GM12892 (cell line): ENCODE measurements at places on chromosomes 11 and 22.
A peak's percentile ranks its signal among the peaks of the same experiment; 100 is the strongest.

GRCh38 chr22:21778705-21779363 is 43.2 kb upstream of the YPEL1 start:
- no peak for DNase-seq

GRCh38 chr11:83033972-83034672 is 37.6 kb downstream of the RAB30 start:
- no peak for DNase-seq

- no peak for DNase-seq
These were observed 9.1 kb downstream of the FLRT1 start for GRCh38 chr11:64044730-64045393.

DNA sequence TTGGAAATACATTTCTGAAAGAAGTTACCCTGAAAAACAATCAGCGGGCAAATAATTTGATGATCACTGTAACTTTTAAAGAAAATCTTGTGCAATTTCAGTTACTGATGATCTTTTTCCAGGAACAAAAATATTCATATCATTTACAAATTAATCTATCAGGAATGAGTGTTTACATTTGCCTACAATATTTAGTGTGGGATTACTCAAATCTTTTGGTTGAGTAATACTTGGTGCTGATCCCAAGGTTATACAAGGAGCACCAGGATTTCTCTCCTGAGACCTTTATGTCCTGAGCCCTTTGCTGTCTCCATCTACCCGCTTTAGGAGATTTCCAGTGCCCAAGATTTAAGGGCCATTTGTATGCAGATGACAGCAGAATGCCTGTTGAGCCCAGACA is 116.1 kb downstream of the ATXN10 start:
- DNase-seq, result no peak

GRCh38 chr22:45678961-45679912 is 7.6 kb downstream of the ATXN10 start:
- no peak for DNase-seq

DNA sequence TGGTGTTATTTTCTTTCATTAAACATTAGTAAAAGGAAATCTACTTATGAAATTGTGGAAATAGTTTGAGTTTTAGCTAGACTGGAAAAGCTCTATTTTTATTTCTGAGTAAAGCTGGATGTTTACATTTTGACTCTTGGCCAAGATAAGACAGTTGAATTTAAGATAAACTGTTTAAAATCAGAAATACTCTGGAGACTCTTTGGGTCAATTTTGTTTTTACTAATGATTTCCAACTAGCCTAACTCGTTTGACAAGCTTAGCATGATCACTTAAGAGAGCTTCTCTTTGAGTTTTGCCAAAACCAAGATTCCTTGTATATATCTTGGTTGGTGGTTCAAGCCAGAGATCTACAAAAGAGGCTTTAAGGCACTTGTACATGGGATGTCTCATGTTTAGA is 724.8 kb upstream of the LUZP2 start:
- DNase-seq, result no peak

DNA sequence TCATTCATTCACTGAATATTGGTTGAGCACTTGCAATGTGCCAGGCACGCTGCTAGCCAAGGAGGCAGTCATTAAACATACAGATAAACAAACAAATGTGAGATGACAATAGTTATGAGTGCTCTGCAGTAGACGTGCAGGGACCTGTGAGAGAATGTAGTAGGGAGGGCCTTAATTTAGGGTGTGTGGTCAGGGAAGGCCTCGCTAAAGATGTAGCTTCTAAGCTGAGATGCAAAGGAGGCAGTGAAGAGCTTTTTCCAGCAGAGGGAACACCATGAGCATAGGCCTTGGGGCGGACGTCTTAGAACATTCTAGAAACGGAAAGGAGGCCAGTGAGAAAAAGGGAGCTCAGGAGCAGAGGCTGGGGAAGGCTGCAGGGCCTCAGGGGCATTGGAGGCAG is 789 bp upstream of the NCF4 start:
- no peak for DNase-seq

GRCh38 chr22:27715106-27715505 is 86.5 kb downstream of the MN1 start:
- DNase-seq, result no peak

DNA sequence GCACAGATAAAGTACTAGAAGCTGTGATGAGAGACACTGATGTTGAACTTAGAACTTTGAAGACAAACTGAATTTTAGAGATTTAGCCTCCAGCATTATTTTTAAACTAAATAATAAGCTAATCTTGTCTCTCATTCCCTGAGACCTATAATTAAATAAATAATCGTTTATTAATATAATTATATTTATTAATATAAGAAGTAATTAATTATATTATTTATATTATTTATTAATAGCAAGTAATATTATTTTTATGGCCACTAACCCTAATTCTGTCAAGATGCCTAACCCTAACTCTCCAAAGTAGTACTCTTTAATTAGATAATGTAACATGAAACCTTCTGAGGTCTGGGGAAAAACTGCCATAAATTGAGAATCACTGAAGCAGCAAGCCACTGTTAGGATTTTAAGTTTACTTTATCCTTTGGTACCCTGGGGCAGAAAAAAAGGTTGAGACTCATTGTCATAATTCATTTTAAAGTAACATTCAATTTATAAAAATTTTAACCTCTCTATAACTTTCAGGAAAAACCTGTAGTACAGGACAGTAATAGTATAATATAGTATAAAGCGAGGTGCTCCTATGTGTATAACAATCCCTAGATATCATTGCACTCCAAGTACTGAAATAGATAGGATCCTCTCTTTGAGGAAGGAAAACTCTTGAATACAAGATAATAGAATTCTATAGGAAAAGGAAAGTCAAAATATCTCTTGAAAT is 85.4 kb downstream of the TTC28 start:
- DNase-seq, result no peak

GRCh38 chr22:36182857-36183256 is 18.8 kb downstream of the APOL4 start:
- DNase-seq, result no peak

- no peak for DNase-seq
These were observed 88.9 kb downstream of the TBC1D22A start for GRCh38 chr22:46851311-46851710.

GRCh38 chr22:47591016-47591415 is 828.6 kb downstream of the TBC1D22A start:
- no peak for DNase-seq

DNA sequence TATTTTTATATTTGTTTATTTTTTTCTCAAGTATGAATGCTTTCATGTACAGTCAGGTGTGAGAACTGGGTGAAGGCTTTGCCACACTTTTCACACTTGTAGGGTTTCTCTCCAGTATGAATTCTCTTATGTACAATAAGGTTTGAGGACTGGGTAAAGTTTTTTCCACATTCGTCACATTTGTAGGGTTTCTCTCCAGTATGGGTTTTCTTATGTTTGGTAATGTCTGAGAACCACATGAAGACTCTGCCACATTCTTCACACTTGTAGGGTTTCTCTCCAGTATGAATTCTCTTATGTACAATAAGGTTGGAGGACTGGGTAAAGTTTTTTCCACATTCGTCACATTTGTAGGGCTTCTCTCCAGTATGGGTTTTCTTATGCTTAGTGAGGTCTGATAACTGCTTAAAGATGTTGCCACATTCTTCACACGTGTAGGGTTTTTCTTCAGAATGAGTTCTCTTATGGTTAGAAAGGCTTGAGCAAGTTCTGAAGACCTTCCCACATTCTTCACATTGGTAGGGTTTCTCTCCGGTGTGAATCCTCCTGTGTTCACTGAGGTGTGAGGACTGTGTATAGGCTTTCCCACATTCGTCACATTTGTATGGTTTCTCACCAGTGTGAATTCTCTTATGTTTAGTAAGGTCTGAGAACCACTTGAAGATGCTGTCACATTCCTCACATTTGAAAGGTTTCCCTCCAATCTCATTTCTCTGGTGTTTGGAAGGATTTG is 19.7 kb downstream of the ZNF195 start:
- DNase-seq, result no peak

DNA sequence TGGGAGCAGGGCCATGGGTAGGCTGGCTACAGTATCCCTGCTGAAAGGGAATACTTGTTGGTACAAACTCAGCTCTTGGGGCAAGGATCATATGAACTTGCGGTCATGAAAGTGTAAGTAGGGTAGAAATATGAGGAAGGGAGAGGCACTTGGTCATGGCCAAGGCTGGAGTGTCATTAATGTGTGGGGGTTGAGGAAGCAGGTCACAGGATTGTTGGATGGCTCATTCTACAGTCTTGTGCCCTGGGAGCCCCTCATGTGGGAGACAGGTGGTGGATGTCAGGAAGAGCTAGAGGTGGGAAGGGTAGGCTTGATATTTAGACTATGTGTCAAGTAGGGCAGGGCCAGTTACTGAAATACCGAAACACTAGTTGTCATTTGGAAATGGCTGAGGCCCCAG is 95.5 kb downstream of the RRM1 start:
- no peak for DNase-seq

GRCh38 chr11:15258433-15259165 is 143.9 kb downstream of the INSC start:
- no peak for DNase-seq

- peak; percentile 59 for DNase-seq
These were observed 87.0 kb downstream of the CSNK2A3 start for GRCh38 chr11:11265994-11266606.

DNA sequence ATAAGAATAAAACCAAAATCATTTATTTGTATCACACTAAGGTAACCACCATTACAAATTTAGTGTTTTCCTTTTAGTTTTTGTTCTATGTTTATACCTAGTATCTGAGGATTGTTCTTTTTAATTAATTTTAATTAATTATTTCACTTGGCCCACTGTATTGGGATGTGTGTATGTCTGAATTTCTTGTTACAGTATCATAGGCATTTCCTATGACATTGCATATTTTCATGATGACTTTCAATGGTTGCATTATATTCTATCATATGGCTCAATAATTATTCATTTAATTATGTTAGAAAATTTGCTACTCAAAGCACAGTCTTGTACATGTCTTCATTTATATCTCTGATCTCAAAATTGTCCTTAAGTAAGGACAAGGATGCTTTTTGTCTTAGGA is 41.0 kb downstream of the C11orf71 start:
- no peak for DNase-seq

DNA sequence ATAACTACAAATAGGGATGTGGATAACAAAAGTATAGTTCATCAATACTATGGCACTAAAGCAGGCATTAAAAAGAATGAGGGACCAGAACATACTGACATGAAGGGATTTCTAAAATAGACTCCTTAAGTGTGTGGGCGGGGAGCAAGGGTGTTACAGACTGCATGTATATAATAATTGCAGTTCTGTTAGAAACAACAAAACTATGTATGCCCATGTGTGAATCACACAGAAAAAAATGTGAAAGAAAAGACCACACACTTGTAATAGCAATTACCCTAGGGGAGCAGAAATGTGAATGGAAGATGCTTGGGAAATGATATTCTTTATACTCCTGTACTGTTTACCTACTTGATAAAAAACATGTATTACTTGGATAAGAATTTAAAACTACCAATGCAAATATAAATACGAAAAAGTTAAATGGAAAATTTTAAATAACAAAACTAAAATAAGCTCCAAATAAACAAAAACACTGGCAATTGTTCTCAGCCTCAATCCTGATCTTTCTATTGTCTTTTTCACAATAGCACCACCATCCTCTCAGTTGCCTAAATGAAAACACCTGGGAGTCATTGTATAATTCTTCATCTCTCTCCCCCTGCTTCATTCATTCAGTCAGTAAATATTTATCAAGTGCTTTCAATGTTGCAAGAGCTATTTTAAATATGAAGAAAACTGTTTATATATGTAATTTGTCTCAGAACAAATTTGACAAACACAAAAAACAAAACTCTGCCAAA is 129.8 kb downstream of the FCHSD2 start:
- no peak for DNase-seq
